ENCODE measurements at places on chromosomes 11 and 22. TPM values are rescaled to one million over a fixed set of nuclear protein-coding genes. Genes with fewer than 3 reads are reported as not detected.
A peak's percentile ranks its signal among the peaks of the same experiment; 100 is the strongest.

DNA sequence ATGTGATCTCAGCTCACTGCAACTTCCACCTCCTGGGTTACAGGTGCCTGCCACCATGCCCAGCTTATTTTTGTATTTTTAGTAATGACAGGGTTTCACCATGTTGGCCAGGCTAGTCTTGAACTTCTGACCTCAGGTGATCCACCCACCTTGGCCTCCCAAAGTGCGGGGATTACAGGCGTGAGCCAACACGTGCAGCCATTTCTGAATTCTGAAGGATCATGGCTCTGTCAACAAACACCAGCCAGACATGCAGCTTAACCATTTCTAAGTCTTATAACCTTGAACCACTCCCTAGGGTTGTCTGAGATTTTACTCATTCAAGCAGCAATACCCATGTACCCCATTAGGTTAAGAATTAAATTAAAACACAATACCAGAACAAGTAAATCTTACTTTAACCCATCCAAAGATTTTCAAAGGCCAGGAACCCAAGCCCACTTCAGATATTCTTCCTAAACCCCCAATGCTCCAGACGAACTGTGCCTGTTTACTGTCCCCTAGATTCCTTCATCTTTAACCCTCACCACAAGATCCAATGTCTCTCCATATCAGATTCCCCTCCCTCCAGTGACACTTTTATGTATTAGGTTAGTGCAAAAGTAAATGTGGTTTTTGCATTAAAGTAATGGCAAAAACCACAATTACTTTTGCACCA, 4.0 kb downstream of the RPS13 start:
- peaks cover 46% of the 10 kb centered on the region for H3K36me3 ChIP-seq
- DNase-seq, result no peak
- peaks cover 25% of the 10 kb centered on the region for H3K4me1 ChIP-seq
- no peaks in the 10 kb centered on the region for H3K27me3 ChIP-seq

DNA sequence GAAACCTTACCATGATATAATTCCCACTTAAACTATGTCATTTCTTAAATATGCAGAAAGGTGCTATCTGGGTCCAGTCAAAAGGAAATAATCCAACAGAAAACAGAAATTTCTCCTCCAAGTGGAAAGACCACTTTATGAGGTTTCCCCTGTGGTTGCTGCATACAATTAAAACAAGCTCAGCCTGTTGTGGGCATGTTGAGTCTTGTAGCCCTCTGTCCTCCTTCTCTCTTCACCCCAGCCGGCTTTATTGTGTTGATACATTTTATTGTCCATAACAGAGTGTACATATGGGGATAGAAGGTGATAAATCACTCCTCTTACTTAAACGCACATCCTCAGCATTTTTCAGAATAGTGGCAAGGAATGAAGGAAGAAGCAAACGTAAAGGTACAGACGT, 126.0 kb upstream of the MTNR1B start:
- no peak overlapping the region for H3K4me3 ChIP-seq
- no peaks in the 10 kb centered on the region for H3K36me3 ChIP-seq
- no peak for DNase-seq
- no peaks in the 10 kb centered on the region for H3K27me3 ChIP-seq
- H3K4me1 ChIP-seq, result no peaks in the 10 kb centered on the region
- H3K27ac ChIP-seq, result no peak overlapping the region

GRCh38 chr11:93024369-93024768, 54.9 kb downstream of the MTNR1B start:
- H3K27ac ChIP-seq, result no peak overlapping the region
- no peak for DNase-seq
- no peak overlapping the region for H3K4me3 ChIP-seq
- H3K27me3 ChIP-seq, result no peaks in the 10 kb centered on the region

DNA sequence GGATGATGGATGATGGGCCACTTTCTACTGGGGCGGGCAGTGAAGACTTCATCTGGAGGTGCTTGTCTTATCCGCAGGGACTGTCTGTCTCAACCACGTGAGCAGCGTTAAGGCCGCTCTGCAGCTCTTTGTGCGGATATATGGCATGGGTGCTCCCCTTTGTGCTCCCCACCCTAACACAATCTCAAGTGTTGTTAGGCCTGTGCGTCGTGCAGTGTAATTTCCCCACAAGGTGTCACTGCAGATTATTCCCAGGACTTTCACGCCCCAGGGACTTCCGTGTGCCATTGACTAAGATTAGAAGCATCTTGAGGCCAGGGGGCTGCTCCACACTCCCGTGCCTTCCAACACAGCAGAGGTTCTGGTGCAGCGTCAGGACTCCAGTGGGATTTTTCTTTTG, 65.3 kb downstream of the TBC1D22A start:
- H3K4me1 ChIP-seq, result peaks cover 43% of the 10 kb centered on the region
- no peaks in the 10 kb centered on the region for H3K36me3 ChIP-seq
- no peak overlapping the region for H3K4me3 ChIP-seq
- no peaks in the 10 kb centered on the region for H3K27me3 ChIP-seq

- no peak overlapping the region for H3K27ac ChIP-seq
- no peak overlapping the region for H3K4me3 ChIP-seq
- H3K27me3 ChIP-seq, result no peaks in the 10 kb centered on the region
- no peaks in the 10 kb centered on the region for H3K36me3 ChIP-seq
- DNase-seq, result no peak
These were observed 43.2 kb upstream of the CLMP start for GRCh38 chr11:123238297-123238696.

GRCh38 chr11:110148775-110149744, 55.9 kb downstream of the ZC3H12C start:
- H3K4me1 ChIP-seq, result peaks cover 13% of the 10 kb centered on the region
- H3K4me3 ChIP-seq, result no peak overlapping the region
- no peak for DNase-seq
- no peaks in the 10 kb centered on the region for H3K27me3 ChIP-seq
- H3K27ac ChIP-seq, result no peak overlapping the region

DNA sequence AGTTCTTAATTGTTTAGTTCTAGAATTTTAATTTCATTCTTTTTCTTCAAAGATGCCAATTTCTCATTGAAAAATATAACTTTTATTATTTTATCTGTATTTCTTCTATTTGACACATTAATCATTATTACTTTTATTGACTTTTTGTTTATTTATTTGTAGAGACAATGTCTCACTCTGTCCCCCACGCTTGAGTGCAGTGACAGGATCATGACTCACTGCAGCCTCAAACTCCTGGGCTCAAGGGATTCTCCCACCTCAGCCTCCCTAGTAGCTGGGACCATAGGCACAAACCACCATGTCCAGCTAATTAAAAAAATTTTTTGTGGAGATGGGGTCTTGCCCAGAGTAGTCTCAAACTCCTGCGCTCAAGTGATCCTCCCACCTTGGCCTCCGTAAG, 30.3 kb upstream of the FBLN1 start:
- no peaks in the 10 kb centered on the region for H3K27me3 ChIP-seq
- H3K4me1 ChIP-seq, result peaks cover 35% of the 10 kb centered on the region
- H3K4me3 ChIP-seq, result no peak overlapping the region
- DNase-seq, result no peak

DNA sequence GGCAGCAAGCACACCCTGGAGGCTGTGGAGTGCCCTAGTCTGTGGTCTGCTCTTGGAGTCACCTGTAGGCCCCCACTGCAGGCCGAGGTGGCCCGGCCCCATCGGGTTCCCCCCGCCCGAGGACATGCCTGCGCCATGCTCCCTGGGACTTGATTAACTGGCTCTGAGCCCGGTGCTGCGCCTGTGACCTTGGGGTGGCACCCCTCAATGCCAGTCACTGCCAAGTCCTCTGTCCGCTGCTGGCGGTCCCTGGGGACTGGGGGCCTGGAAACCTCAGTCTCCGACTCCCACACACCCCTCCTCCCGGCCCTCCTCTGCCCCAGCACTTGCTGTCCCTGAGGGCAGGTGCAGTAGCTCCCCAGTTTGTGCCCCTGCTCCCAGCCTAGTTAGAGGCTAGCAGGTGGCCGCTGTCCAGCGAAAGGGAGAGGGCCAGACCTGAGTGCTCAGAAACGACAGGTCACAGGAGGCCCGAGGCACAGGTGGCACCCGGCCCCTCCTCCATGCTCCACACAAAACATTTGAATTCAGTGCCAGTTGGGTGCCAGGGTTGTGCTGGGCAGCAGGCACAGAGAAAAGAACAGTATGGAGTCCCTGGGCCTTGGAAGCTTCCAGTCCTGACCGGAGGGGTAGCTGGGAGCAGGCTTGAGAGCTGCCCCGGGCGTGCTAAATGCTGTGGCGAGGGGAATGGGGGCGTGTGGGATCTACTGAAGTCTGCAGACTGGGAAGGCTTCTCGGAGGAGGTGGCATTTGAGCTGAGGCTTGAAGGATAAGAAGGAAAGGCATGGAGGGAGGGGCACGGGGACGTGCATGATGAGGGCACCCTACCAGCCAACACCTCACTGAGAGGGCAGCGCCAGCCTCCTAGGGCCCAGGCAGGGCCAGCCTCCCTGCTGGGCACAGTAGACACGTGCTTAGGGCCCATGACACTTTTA, 16.4 kb upstream of the FLRT1 start:
- H3K4me1 ChIP-seq, result no peaks in the 10 kb centered on the region
- H3K27me3 ChIP-seq, result no peaks in the 10 kb centered on the region
- no peak overlapping the region for H3K4me3 ChIP-seq
- H3K36me3 ChIP-seq, result no peaks in the 10 kb centered on the region
- DNase-seq, result no peak
- H3K27ac ChIP-seq, result no peak overlapping the region

- no peaks in the 10 kb centered on the region for H3K36me3 ChIP-seq
- H3K4me3 ChIP-seq, result no peak overlapping the region
- no peak for DNase-seq
- H3K27me3 ChIP-seq, result no peaks in the 10 kb centered on the region
- no peak overlapping the region for H3K27ac ChIP-seq
These were observed 18.2 kb downstream of the APOL4 start for GRCh38 chr22:36183446-36183845.

GRCh38 chr11:20315800-20316199, 47.7 kb upstream of the HTATIP2 start:
- no peaks in the 10 kb centered on the region for H3K36me3 ChIP-seq
- no peak overlapping the region for H3K27ac ChIP-seq
- DNase-seq, result no peak
- no peaks in the 10 kb centered on the region for H3K27me3 ChIP-seq
- H3K4me1 ChIP-seq, result no peaks in the 10 kb centered on the region

DNA sequence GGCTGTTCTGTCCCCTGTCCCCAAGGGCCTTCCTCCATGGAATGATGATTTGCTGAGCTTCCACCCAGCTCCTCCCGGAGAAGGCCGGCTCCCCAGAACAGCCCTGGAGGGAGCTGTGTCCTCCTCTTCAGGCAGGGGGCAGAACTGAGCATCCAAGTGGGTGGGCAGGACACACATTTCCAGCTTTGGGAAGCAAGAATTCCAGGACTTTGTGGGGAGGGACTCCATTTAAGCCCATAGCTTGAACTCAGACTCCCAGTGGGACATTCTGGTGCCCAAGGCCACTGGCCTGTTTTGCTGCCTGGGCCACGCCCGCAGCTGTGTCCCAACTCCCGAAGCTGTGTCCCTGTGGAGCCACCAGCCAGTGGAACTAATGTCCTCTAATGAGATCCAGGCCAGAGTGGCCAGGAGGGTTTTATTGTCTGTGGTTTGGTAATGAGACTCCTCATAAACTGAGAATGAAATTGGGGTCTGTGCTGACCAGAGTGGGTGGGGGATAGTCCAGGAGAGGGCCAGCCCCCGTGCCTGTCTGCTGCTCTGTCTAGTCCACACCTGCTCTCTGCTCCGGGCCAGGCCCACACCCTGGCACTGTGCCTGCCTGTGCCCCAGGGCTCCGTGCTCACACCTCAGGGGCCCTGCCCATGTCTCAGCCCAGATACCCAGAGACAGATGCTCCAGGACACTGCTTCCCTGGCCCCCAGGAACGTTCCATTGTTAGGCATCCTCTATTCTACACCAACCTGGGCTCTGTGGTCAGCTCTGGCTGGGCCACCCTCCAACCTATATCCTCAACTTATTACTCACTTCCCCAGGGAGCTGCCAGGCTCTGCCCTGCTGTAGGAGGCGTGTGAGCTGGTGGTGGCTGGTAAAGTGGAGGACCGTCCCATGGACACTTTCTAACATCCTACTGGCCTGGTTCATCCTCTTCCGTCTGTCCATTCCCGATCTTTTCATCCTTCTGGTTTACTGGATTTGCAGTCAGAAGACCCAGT, 7.6 kb downstream of the NECTIN1 start:
- no peak overlapping the region for H3K27ac ChIP-seq
- no peak overlapping the region for H3K4me3 ChIP-seq
- no peak for DNase-seq
- H3K4me1 ChIP-seq, result peaks cover 6% of the 10 kb centered on the region
- H3K36me3 ChIP-seq, result no peaks in the 10 kb centered on the region

- no peak for DNase-seq
- H3K36me3 ChIP-seq, result peaks cover 42% of the 10 kb centered on the region
- H3K27ac ChIP-seq, result no peak overlapping the region
- H3K27me3 ChIP-seq, result no peaks in the 10 kb centered on the region
These were observed 1.1 kb downstream of the PRDX5 start for GRCh38 chr11:64318766-64319761.

- H3K27ac ChIP-seq, result peak overlapping the region; percentile 73
- no peaks in the 10 kb centered on the region for H3K27me3 ChIP-seq
- DNase-seq, result no peak
- H3K4me3 ChIP-seq, result no peak overlapping the region
- H3K4me1 ChIP-seq, result peaks cover 16% of the 10 kb centered on the region
These were observed 11.8 kb upstream of the MAPK11 start for GRCh38 chr22:50281957-50282356.

GRCh38 chr11:2612884-2613571, 86.8 kb downstream of the KCNQ1OT1 start:
- H3K4me3 ChIP-seq, result no peak overlapping the region
- H3K27ac ChIP-seq, result no peak overlapping the region
- no peak for DNase-seq
- H3K36me3 ChIP-seq, result no peaks in the 10 kb centered on the region

DNA sequence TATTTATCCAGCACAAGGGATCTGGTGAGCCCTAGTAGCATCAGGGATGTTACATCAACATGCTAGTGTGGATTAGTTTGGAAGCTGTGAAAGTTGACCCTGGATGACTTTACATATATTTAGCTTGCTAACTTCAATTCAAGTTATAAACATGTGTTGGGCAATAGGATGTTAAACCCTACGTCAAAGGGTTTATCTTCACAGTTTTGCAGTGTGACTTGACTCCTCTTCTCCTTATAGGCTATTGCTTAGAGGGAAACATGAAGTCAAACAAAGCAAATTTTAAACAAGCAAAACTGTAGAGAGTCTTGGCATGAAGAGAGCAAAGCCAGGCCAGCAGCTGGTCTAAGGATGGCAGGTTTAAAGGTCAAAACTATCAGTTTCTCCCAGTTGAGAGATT, 11.3 kb upstream of the CTSC start:
- no peaks in the 10 kb centered on the region for H3K27me3 ChIP-seq
- H3K4me1 ChIP-seq, result no peaks in the 10 kb centered on the region
- H3K27ac ChIP-seq, result no peak overlapping the region
- no peaks in the 10 kb centered on the region for H3K36me3 ChIP-seq

GRCh38 chr11:119415966-119416365, 7.0 kb downstream of the THY1 start:
- H3K4me1 ChIP-seq, result peaks cover 19% of the 10 kb centered on the region
- no peak overlapping the region for H3K4me3 ChIP-seq
- H3K27me3 ChIP-seq, result no peaks in the 10 kb centered on the region
- H3K27ac ChIP-seq, result no peak overlapping the region

- no peak overlapping the region for H3K4me3 ChIP-seq
- H3K27ac ChIP-seq, result no peak overlapping the region
- DNase-seq, result no peak
- H3K36me3 ChIP-seq, result no peaks in the 10 kb centered on the region
These were observed 20.5 kb upstream of the SYT12 start for GRCh38 chr11:67002297-67002913.

BAIAP2L2 gene
- not detected for total RNA-seq

PYGM gene
- total RNA-seq, result not detected

DNAJB13 gene
- total RNA-seq, result not detected

OR52H1 gene
- total RNA-seq, result not detected

APOBEC3H gene
- total RNA-seq, result 1.4 TPM

CARNS1 gene
- not detected for total RNA-seq

TSSK2 gene
- total RNA-seq, result not detected

ZNF280A gene
- total RNA-seq, result not detected

Measured in SJSA1 (cell line).